T-helper 17 cell (primary cell): ENCODE measurements at places on chromosomes 7 and 10. TPM values are rescaled to one million over a fixed set of nuclear protein-coding genes. Genes with fewer than 3 reads are reported as not detected.

The HKDC1 gene
- 1.7 TPM for total RNA-seq

The ADCYAP1R1 gene
- not detected for total RNA-seq

The NYAP1 gene
- 1.3 TPM for total RNA-seq

The PDE6C gene
- not detected for total RNA-seq

DNA sequence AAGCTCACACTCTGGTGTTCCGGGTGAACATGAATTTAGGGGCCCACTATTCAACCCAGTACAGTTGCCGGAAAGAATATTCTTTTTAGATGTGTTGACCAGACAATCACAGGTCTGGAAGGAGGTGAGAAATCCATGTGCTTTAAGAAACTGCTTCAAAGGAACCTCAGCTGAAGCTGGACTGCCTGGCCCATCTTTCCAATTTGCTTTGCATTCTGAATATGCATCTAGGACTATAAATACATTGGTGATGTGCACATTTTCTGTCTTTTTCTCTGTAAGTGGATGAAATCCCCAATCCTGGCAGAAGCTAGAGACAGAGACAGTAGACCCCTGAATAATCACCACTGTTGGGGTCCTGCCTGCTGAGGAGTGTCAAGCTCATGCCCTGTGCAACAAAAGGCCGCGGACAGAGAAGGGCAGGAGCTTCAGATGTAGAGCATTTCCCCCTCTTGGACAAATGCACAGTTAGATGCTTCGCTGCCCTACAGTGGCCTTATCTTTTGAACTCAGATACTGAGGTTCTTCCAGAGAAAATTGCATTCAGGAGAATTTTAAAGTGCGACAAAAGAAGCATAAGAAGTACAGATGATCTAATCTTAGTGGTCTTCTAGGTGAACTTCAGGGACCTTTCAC, 368.3 kb downstream of the SFMBT2 start:
- no peak for DNase-seq
- no peak overlapping the region for H3K4me3 ChIP-seq
- H3K4me1 ChIP-seq = peaks cover 42% of the 10 kb centered on the region

DNA sequence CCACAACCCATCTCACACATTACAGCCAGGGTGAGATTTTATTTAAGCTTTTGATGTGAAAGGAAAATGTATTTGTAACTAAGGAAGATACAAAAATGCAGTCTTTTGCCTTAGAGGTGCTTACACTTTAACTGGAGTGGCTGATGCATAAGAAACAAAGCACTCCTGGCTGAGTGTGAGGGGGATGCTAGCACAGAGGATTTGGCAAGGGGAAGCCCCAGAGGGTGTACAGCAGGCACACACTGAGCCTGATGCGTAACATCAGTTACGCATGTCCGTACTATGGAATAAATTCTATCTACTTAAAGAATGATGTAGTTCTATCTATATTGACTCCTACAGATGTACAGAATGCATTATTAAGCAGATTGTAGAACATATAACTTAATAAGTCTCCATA, 17.8 kb downstream of the GIMAP8 start:
- peak overlapping the region; percentile 78 for H3K4me3 ChIP-seq
- H3K27me3 ChIP-seq = no peaks in the 10 kb centered on the region
- H3K27ac ChIP-seq = peak overlapping the region; percentile 81

- no peak for DNase-seq
- no peak overlapping the region for H3K4me3 ChIP-seq
- peaks cover 7% of the 10 kb centered on the region for H3K36me3 ChIP-seq
- peaks cover 23% of the 10 kb centered on the region for H3K4me1 ChIP-seq
- no peak overlapping the region for H3K27ac ChIP-seq
- peaks cover 36% of the 10 kb centered on the region for H3K27me3 ChIP-seq
Measured at GRCh38 chr7:155289107-155289506, 8.6 kb upstream of the INSIG1 start.

DNA sequence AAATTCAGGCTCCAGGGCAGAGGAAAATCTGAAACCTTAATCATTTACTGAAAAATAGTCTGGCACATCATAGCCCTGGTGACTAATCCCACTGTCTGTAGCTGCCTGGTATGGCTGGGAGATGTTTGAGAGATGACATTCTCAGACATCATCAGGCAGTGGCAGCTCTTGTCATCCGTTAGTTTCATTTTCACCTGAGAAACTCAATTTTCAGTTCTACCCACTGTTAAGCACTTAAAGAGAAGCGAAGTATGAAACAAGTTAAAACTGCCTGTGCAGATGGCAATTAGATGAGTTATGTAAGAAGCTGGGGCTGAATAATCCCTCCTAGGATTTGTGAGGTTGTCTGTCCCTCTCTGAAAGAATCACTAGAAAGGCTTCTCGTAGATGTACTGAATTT, 150.2 kb downstream of the NSUN6 start:
- peaks cover 2% of the 10 kb centered on the region for H3K4me1 ChIP-seq
- no peak overlapping the region for H3K27ac ChIP-seq
- no peak for DNase-seq
- H3K27me3 ChIP-seq = peaks cover 34% of the 10 kb centered on the region
- H3K36me3 ChIP-seq = peaks cover 2% of the 10 kb centered on the region

DNA sequence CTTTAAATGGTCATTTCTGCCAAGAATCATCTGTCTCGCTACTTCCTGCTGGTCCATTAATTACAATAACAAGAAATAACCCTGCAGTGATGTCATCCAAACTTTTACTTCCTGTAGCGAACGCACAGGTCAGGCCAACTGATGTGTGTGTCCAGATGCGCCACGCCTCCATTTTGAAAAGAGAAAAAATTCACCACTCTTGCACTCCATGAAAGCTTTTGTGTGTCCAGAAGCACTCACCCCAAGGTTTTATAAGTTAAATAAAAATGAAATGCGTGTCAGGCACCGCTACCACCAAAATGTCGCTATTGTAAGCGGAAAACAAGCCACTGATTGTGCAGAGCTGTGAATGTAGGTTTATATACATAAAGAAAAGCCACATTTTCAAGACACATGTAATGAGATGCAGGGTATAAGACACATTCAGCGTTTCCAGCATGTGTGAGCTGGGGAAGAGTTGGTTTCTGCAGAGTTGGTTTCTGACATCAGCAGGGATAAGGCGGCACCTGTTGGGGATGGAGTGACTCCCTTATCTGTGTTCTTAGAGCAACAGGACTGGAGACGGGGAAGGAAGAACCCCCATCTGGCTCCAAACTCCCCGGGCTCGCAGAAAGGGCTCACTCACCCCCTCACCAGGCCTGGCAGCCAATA, 83.3 kb downstream of the CTBP2 start:
- no peak overlapping the region for H3K4me3 ChIP-seq
- H3K27me3 ChIP-seq = peaks cover 31% of the 10 kb centered on the region
- no peaks in the 10 kb centered on the region for H3K4me1 ChIP-seq

- peaks cover 4% of the 10 kb centered on the region for H3K36me3 ChIP-seq
- no peak overlapping the region for H3K4me3 ChIP-seq
Measured at GRCh38 chr7:152132812-152133211, 107.3 kb downstream of the GALNT11 start.

- no peak overlapping the region for H3K27ac ChIP-seq
- no peaks in the 10 kb centered on the region for H3K27me3 ChIP-seq
- DNase-seq = no peak
- no peaks in the 10 kb centered on the region for H3K4me1 ChIP-seq
Measured at GRCh38 chr7:94183289-94183749, 179.2 kb upstream of the BET1 start.

DNA sequence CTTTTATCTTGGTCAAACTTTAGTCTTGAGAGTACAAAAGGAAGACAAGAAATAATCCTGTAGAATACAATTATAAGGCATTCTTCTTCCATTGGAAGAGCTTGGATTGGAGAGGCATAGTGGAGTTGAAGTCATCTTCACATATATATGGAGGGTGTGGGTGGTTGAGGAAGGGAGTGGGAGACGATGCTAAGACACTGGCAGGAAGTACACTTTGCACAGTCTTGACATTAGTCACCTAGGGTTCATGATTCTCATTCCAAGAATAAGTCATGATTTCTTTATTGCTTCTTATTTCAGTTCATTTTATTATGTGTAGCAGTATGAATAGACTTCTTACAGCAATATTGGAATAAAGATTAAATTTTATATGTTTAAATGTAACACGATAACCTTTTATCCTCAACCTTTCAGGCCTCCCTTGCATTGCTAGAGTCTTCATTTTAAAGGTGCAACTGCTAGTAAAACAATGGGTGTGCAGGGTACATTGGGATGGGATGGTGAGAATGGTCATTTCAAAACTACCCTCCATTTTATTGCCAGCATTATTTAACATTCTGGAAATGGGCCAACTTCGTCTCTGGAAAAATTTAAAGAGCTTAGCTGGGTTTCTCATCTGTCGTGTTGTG, 12.3 kb upstream of the SLC26A3 start:
- no peaks in the 10 kb centered on the region for H3K36me3 ChIP-seq
- H3K27me3 ChIP-seq = no peaks in the 10 kb centered on the region
- H3K27ac ChIP-seq = no peak overlapping the region
- H3K4me1 ChIP-seq = peaks cover 8% of the 10 kb centered on the region
- H3K4me3 ChIP-seq = no peak overlapping the region
- no peak for DNase-seq

DNA sequence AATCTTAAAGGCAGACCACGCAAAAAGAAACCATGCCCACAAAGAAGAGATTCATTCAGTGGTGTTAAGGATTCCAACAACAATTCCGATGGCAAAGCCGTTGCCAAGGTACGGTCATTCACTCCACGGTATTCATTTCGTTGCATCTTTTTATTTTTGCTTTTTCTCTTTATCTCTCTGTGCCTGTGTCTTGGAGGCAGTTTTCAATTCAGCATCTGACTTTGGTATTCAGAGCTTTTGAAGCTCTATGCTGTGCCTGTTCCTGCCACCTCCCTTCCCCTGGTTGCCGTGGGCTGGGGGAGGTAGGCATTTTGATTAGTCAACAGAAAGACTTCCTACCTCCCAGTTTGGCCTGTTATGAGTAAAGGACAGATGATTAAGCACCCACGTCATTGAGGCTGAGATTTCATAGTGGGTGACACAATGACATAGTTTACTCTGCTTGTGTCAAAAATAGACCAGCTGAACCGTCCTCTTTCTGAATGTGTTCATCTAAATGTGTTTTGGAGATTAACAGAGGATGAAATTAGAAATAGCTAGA, 149.5 kb downstream of the ARID5B start:
- peaks cover 71% of the 10 kb centered on the region for H3K4me1 ChIP-seq
- H3K4me3 ChIP-seq = peak overlapping the region; percentile 95
- H3K36me3 ChIP-seq = peaks cover 7% of the 10 kb centered on the region
- no peaks in the 10 kb centered on the region for H3K27me3 ChIP-seq
- peak overlapping the region; percentile 99 for H3K27ac ChIP-seq

DNA sequence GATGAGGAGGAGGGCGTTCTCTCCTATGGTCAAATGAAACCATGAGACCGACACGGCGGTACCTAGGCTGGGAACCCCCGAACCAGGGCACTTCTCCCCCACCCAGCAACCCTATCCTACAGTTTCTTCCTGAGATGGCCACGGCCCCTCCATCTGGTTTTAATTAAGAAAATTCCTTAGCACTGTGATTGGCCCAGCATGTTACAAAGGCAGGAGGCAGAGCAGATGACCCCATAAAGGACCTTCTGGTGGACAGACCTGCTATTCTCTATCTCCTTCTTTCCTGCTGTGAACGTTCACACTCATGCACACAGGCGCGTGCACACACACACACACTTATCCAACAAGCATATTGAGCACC, 129.4 kb downstream of the RGS10 start:
- H3K36me3 ChIP-seq = no peaks in the 10 kb centered on the region
- DNase-seq = no peak
- H3K4me1 ChIP-seq = peaks cover 5% of the 10 kb centered on the region
- H3K27ac ChIP-seq = no peak overlapping the region
- no peaks in the 10 kb centered on the region for H3K27me3 ChIP-seq

GRCh38 chr7:43295429-43295828, 183.0 kb downstream of the HECW1 start:
- no peak overlapping the region for H3K27ac ChIP-seq
- H3K27me3 ChIP-seq = peaks cover 60% of the 10 kb centered on the region
- H3K36me3 ChIP-seq = no peaks in the 10 kb centered on the region
- no peak overlapping the region for H3K4me3 ChIP-seq
- no peak for DNase-seq

DNA sequence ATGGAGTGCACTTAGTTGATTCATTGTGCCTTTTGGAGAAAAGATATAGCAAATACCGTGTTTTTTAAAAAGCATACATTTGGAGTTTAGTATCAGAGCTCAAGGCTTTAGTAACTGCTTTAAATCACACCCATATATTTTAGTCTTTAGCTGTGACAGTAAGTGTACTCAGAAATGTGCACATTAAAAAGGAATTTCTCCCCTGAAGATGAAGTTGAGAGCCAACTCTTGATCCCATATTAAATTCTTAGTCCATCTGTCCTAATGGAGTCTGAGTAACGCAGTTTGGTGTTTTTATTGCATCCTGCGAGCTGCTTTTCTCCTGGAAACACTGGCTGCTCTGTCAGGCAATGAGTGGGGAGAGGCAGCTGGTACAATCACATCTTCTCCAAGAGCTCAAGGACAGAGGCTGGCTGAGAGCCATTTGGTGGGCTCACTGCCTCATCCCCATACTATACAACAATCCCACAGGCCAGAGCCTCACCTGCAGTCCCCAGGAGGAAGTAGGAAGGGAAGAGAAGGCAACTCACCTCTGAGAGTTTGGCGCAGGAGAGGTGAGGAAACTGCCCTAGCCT, 473.6 kb upstream of the C7orf33 start:
- DNase-seq = no peak
- H3K27me3 ChIP-seq = peaks cover 17% of the 10 kb centered on the region
- no peaks in the 10 kb centered on the region for H3K36me3 ChIP-seq
- H3K27ac ChIP-seq = no peak overlapping the region
- H3K4me1 ChIP-seq = no peaks in the 10 kb centered on the region
- H3K4me3 ChIP-seq = no peak overlapping the region

DNA sequence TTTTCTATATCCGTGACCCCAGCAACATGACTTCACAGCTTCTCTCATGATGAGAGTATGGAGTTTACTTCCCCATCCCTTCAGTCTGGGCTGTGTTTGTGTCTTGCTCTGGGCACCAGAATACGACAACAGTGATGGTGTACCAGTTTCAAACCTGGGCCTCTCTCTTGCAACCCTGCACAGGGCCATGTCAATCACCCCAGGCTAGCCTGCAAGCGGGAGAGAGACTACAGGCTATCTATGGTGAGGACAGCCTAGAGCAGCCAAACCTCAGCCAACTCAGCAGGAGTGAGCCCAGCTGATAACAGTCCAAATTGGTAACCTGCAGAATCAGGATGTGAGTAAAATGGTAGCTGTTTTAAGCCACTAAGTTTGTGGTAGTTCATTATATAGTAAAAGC, 235.8 kb downstream of the CHCHD3 start:
- H3K4me1 ChIP-seq = peaks cover 2% of the 10 kb centered on the region
- no peak for DNase-seq
- H3K4me3 ChIP-seq = no peak overlapping the region
- no peaks in the 10 kb centered on the region for H3K27me3 ChIP-seq
